ENCODE measurements at places on chromosomes 16 and 17.

- DNase-seq = peak; percentile 60
These were observed 11.3 kb upstream of the SKAP1 start for GRCh38 chr17:48441231-48441711.

GRCh38 chr17:8119581-8120519, 1.5 kb upstream of the ALOXE3 start:
- DNase-seq = peak; percentile 64

DNA sequence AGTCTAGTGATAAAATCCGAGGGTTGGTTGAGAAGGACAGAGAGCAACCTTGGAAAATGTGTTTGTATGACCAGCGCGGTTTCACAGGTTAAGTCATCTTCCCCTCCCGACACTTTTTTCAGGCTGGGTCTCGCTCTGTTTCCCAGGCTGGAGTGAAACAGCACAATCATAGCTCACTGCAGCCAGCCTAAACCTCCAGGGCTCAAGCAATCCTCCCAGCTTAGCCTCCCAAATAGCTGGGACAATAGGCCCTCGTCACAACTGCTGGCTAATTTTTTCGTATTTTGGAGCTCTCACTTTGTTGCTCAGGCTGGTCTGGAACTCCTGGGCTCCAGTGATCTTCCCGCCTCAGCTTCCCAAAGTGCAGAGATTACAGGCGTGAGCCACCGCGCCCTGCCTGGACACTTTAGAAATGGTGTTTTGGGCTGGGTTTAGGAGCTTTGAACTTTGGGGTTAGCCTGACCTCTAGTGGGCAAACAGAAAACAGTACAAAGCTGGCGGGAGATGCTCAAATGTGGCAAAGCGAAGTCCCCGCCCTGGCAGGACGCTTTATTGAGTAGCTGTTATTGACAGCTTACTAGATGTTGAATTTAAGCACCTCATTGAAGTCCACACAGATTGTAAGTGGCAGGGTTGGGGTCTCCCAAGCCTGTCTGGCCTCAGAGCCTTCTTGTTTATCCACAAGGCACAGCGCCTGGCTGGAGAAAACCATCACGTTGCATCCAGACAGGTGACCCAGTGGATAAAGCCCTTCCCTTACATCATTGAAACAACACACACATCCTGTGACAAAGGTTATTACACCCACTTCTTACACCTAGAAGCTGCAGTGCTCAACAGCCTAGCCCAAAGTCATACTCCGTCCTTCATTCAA, 34.7 kb upstream of the RBBP6 start:
- peak; percentile 18 for DNase-seq

GRCh38 chr16:880471-881171, 80.1 kb upstream of the GNG13 start:
- no peak for DNase-seq
